Kidney tubule cell (primary cell): ENCODE measurements at places on chromosomes 6 and 20.
A peak's percentile ranks its signal among the peaks of the same experiment; 100 is the strongest.

GRCh38 chr6:33962246-33963027 is 158.6 kb upstream of the MLN start:
- DNase-seq, result no peak

DNA sequence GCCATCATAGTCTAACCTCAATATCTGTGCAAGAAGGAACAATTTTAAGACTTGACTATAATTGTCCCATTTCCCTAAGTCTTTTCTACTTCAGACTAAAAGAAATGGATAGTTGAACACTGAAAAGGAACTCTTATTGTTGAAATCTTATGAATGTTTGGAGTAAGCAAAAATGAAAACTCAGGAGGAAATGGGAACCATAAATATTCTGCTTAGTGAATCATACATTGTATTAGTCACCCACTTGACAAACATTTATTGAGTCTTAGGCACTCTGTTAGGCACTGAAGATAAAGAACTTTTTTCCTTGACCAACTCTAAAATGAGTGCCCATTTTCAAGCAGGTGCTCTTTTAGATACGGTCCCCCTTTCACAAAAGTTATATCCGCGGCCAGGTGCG is 8.7 kb downstream of the CCDC170 start:
- peak; percentile 60 for DNase-seq

DNA sequence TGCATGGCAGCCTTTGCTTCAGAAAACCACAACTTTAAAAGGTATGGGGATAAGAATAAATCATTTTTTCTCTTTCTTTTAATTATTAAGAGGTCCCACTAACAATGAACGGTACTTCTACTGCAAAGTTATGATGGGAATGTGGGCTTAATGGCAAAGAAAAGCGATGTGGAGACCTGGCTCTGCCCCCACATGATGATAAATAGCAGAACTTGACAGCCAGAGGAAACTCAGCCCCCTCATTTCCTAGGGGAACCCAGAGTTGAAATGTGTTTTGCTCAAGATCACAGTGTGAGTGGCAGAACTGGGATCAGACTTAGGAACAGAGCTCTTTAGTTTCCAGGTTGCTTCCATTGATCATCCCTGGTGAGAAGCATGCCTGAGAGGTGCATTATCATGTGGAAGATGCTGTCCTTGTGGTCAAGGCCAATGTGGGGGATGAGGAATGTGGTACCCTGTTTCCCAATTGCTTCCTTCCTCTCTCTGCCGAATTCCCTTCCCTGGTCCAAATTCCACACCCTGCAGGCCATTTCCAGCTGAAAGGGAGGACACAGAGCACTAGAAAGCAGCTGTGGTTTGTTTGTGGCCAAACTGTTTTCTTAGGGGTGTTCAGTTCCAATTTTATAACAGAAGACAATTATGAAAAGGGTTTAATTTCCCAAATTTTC is 66.0 kb downstream of the BACH2 start:
- no peak for DNase-seq

- DNase-seq, result no peak
Observed at GRCh38 chr6:141783585-141783984, 349.1 kb upstream of the GJE1 start.

- DNase-seq, result peak; percentile 78
Observed at GRCh38 chr20:25361287-25361683, 29.4 kb downstream of the ABHD12 start.

DNA sequence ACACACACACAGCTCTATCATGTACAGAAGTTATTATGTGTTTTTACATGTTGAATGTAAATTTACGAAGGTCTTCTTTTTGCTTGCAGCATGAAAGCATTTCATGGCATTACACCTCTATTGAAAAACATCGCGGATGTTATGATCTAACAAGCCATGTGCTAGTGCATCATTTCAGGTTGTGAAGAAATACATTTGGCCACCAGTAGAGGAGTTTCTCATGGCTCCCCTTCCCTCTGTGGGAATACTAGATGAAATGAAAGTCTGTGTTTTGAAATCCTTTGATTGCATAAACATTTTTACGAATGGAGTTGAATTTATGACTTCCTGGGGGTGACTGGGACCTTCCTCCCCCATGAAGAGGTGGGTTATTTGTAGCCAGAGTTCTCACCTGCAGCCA is 17.7 kb downstream of the MAS1 start:
- DNase-seq, result no peak

DNA sequence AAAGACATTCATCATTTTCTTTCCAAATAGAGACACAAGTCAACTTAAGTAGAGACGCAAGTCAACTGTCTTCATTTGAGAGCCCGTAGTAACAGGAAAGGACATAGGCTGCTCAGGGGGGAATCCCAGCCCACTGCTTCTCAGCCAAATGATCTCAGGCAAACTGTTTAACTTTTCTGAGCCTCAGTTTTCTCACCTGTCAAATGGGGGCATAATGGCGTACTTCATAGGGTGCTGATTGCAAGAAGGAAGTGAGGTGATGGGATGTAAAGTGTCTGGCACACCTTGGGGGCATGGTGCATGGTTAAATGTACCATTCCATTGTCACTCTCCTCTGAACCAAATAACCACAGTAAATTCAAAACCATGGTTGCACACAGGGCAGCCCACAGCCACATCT is 96.5 kb downstream of the EYA2 start:
- no peak for DNase-seq

DNA sequence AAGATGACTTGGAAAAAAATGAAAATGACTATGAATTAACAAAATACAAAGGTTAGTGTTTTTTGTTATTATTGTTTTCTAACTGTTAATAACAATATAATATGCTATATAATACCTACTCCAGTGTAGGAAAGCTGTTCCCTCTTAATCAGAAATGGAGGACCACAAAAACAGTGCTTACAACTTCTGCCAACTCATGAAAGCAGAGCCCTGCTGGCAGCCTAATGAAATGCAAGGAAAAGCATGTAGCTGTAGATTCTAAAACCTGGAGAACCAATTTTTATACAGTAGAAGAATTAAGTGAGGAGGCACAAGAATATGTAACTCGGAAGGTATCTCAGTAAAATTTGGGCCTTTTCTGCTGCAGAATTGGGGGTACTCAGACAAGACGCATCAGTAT is 29.4 kb downstream of the PHIP start:
- DNase-seq, result peak; percentile 33

- peak; percentile 98 for DNase-seq
Observed at GRCh38 chr6:122399348-122400120, at the start of gene HSF2. TSS of gene HSF2 (plus strand) at chr6:122399652. CDS start at chr6:122399738, 86 bp downstream.

- DNase-seq, result no peak
Observed at GRCh38 chr20:12055161-12055560, 137.5 kb downstream of the BTBD3 start.

DNA sequence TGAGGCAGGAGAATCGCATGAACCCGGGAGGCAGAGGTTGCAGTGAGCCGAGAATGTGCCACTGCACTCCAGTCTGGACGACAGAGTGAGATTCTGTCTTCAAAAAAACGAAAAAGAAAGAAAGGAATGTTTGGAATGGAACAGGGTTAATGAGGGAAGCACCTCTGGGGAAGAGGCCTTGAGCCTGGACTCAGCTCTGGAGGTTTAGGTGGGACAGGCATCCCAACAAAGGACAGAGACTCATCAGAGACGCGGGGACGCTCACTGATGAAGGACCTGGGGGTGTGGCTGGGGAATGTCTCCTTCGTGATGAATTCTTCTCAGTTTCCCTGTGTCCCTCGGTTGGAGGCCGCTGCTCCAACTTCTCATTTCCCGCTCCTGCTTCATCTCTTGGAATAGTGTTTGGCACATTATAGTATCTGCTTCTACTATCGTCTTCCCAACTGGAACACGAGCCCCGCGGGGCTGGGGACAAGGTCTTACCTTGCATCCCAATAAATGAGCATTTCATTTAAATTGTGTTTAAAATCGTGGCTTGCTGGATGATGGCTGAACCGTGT is 27.6 kb downstream of the KIF25 start:
- DNase-seq, result no peak

- no peak for DNase-seq
Observed at GRCh38 chr20:59577037-59577808, 27.1 kb upstream of the PHACTR3 start.

DNA sequence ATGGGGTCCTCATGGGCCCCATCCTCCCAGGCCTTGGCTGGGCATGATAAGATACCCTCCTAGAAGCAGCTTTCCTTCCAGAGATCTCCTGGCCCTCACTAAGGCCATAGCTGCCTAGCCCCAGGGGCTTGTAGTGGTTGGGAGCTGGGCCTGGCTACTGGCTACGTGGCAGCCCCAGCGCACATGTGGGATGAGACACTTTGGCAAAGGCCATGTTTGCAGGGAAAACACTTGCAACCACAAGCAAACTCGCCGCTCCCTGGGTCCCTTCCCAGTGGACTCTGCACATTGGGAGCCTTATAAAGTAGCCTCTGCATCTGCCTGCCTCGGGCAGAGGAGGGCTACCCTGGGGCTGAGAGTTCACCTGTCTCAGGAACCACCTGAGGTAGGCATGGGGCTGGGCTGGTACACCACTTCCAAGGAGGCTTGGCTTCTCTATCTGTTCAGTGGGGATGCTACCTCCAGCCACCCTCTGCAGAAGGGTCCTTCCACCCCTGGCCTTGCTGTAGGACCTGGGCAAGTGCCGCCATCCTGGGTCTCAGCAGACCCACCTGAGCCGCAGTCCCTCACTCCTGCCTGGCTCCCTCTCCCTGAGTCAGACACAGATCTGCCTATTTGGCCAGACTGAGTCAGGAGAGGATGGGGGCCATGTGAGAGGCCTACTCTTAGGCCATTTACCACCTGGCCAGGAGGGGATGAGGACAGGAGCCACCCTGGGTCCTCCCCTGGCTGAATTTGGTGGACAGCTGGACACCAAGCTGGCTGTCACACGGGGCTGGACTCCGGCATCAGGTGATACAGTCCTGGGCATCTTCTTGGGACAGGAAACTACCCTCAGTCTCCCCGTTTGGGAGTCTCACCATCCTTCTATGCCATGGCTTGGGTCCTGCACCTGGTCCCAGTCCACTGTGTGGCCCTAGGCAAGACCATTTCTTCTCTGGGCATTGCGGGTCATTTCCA is at the start of gene BPIFB2:
BPIFB2 (plus strand) TSS at position 329 of the 960 bp plus-strand sequence. CDS start 871 bp downstream, outside the sequence.
- no peak for DNase-seq

DNA sequence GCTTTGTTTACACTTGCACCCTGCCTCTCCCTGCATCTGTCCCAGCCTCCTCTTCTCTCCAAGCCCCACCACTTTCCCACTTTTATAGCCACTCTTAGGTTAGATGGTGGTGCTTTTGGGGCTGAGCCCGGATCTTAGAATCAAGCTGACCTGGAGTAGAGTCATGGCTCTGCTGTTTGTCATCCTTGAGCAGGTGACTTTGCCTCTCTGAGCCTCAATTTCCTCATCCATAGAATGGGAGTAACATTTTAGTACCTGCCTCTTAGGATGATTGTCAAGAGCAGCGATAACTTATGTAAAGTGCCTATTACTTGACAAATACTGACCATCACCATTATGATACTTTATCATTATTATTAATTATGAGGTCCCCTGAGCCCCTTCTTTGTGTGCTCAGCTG is 48.2 kb downstream of the CPNE5 start:
- DNase-seq, result no peak

GRCh38 chr20:62516338-62516737 is 40.5 kb upstream of the GATA5 start:
- DNase-seq, result no peak

DNA sequence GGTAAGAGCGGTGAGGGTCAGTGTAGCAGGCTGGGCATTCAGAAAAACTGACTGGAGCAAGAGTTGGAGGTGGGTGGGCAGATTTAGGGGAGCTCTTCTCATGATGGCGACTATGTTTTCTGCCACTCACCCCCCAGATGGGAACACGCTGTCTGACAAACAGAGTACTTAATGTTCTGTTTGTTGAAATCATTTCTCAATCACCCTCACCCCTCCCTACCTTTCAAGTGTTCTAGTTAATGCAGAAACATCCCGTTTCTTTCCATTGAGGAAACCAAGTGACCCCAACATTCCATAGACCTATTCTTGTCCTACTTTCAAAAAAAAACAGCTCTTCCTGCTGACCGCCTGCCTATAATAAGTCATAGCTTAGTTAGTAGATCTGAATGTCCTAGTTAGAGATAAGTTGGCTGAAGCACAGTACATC is 132.5 kb upstream of the NEDD9 start:
- DNase-seq, result peak; percentile 87

- DNase-seq, result no peak
Observed at GRCh38 chr6:104003803-104004516, 855.8 kb downstream of the HACE1 start.

DNA sequence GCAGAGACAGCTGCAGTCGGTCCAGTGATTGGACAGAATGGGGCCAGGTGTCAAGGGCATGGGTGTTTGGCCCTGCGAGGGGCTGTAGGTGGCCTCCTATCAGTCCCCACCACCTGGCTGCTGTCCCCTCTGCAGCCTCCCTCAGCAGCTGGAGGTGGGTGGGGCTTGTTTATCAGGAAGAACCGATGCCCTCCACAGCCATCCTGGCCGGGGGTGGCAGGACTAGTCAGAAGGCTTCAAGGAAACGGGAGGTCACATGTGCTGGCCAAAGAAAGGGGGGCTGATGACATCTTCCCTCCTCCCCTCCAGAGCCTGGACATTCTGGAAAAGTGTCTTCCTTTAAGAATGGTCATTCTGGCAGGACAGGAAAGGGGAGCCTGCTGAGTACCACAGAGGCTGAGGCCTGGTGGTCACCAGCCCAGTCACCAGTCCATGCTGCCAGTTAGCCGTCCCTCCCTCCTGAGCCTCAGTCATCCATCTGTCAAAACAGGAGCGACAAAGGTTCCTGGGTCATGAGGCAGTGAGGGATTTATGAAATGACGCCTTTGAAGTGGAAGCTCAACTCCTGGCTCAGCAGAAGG is 4.1 kb downstream of the FAM210B start:
- no peak for DNase-seq

- no peak for DNase-seq
Observed at GRCh38 chr6:143581835-143582480, 70.4 kb upstream of the FUCA2 start.

- DNase-seq, result no peak
Observed at GRCh38 chr6:90303039-90303438, 6.4 kb upstream of the BACH2 start.

DNA sequence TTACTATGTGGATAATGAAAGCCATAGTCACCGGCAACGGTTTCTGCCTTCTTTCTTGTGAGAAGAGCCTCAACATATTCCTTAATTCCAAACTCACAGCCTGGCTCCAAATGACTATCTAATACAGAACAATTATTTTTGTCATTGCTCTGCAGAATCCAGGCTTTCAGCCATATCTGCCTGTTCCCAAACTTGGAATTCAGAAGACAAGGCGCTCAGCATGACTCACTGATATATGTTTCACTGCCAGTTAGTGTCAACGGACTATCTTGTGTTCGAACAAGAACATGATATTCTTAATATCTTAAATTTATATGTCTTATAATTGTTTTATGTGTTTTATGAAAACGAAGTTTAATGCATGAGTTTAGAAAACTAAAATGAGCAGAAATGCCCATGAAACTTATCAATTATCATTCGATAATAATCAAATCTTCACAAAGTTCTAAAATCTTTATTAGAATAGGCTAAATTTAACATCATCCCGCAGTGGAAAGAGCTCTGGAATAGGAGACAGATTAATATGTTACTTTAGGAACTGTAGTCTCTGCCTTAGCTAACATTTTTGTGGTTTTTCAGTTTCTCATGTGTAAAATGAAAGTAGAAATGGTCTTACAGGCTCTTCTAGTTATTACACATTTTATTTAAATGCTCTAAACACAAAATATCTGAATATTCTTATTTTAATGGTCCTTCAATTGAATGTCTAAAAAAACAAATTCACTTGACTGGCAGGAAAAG is 669.3 kb upstream of the GJE1 start:
- peak; percentile 65 for DNase-seq
